ENCODE measurements at places on chromosomes 7 and 10.

GRCh38 chr7:44403775-44404174 is 78.4 kb upstream of the CAMK2B start:
- no peak for DNase-seq

GRCh38 chr10:62861507-62861906 is 45.3 kb upstream of the EGR2 start:
- no peak for DNase-seq

- peak; percentile 57 for DNase-seq
Observed at GRCh38 chr7:4681886-4682620, at the start of gene FOXK1. Gene FOXK1 (plus strand): TSS chr7:4682295. CDS start chr7:4682309, 14 bp downstream.

GRCh38 chr10:36114141-36114540 is 472.0 kb upstream of the FZD8 start:
- no peak for DNase-seq

GRCh38 chr10:34186745-34187144 is 628.4 kb downstream of the PARD3 start:
- no peak for DNase-seq

GRCh38 chr10:96440361-96441292 is 73.1 kb downstream of the TLL2 start:
- DNase-seq = no peak

DNA sequence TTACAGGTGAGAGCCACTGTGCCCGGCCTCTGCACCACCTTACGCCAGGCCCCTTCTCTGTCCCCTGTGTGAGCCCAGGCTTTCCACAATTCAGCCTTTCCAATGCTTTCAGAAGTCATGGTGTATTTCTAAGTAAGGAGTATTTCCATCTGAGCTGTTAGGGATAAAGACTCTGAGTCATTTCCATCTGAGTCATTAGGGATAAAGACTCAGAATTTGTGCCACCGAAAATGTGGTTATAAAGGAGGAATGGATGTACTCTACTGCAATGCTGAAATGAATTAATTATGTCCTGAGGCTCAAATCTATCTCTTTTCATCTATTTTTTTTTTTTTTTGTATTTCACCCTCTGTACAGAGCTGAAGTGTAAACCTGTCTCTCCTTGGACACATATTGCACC is 84.0 kb downstream of the GATA3 start:
- DNase-seq = no peak

- DNase-seq = no peak
Observed at GRCh38 chr7:14836571-14837189, 65.9 kb downstream of the DGKB start.

DNA sequence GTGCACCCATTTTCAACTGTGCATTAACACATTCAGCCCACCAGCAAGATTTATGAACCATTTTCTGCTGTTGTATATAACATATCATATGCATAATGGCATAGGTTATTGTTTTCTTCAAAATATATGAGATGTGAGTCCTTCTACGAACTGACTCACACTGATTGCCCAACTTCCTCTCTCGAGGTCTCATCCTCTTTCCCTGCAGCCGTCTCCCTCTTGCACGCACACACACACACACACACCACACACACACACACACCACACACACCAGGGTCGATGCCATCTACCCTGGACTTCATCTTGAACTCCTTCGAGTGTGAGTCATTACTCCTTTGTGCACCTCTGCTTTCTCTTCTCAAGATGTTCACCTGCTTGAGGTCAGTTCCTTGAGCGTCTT is 36.7 kb downstream of the EGFR start:
- no peak for DNase-seq

GRCh38 chr10:62196528-62196927 is 72.1 kb downstream of the RTKN2 start:
- DNase-seq = no peak

- DNase-seq = peak; percentile 59
Observed at GRCh38 chr7:99380032-99380822, 5.7 kb downstream of the ARPC1B start.

DNA sequence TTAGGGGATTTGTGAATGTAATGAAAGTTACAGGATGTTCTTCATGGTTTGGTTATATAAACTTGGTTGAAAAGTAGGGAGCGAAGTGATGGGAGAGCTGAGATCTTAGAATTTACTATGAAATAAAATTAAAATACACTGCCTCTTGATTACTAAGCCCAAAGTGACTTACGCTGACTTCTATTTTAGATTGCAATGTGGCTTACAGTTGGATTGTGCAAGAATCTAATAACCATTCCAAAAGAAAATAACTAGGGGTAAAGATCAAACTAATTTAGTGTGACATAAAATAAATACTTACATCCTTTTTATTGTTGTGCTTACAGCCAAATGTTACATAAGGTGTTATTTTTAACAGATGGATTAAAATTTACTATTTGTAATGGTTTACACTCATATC is 15.3 kb downstream of the WNT16 start:
- DNase-seq = no peak

GRCh38 chr7:113200281-113200680 is 81.9 kb upstream of the SMIM30 start:
- no peak for DNase-seq

DNA sequence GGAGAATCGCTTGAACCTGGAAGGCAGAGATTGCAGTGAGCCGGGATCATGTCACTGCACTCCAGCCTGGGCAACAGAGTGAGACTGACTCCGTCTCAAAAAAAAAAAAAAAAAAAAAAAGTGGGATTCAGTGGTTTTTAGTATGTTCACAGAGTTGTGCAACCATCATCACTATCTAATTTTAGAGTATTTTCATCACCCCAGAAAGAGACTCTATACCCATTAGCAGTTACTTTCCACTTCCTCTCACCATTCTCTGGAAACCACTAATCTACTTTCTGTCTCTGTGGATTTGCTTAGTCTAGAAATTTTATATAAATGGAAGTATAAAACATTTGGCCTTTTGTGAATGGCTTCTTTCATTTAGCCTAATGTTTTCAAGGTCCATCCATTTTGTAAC is 113.4 kb downstream of the ST7 start:
- no peak for DNase-seq

DNA sequence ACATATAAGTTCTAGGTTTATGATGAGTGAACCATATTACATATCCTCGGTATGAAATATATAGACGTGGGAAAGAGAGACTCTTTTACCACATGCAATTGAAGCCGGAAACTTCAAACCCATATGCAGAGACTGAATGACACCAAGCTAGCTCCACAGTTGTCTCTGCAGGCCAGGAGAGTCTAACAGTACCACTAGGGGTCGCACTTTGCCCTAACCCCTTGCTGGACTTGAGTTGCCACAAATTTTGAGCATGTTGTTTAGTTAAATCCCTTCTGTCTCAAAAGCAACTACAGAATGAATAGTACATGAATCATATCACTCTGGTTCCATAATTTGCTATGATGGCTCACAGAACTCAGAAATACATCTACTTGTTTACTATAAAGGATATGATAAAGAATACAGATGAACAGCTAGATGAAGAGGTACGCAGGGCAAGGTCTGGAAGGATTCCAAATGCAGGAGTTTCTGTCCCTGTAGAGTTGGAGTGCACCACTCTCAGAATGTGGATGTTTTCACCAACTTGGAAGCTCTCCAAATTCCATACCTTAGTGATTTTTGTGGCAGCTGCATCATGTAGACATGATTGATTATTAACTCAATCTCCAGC is 112.4 kb upstream of the YAE1 start:
- peak; percentile 78 for DNase-seq

GRCh38 chr7:123271856-123272255 is 72.1 kb upstream of the SLC13A1 start:
- DNase-seq = no peak

- no peak for DNase-seq
Observed at GRCh38 chr10:77081481-77081891, 556.1 kb downstream of the KCNMA1 start.

- no peak for DNase-seq
Observed at GRCh38 chr7:157357129-157358040, 20.6 kb downstream of the DNAJB6 start.

DNA sequence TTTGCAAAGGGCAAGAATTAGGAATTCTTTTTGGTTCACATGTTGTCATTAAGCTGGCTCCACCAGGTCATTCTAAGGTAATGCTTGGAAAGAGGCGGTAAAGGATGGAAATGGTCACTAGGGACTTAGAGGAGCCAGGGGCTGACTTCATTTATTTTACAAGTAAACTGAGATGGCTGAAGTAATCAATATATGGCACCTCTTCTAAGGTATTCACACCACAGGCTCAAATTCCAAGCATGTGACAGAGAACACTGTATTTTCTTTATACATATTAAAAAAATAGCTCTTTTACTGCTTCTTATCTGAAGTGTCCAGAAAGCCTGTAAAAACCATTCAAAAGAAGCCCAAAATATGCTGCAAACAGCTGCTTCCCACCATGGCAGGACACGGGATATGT is 239.0 kb downstream of the GLI3 start:
- no peak for DNase-seq

DNA sequence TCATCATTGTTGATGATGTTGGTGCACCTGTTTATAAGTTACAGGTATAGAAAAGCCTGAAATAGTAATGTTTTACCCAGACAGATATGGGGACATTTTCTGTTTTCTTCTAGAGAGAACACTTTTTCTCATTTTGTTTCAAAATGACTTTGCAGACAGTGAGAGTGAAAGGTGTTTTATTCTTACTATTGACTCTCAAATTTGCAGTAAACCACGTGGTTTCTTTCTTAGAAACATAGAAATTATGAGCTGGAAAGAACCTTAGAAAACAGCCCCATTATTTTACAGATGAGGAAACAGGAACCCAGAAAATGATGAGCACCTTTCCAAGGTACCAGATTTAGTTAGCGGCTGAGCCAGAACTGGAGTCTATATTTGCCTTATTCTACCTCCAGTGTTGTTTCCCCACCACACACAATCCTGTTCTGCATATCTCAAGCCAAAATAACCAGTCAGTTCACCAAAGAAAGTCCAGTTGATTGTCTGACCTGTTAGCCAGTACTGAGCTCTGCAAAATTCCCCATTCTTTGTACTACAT is 138.9 kb upstream of the AHR start:
- no peak for DNase-seq

DNA sequence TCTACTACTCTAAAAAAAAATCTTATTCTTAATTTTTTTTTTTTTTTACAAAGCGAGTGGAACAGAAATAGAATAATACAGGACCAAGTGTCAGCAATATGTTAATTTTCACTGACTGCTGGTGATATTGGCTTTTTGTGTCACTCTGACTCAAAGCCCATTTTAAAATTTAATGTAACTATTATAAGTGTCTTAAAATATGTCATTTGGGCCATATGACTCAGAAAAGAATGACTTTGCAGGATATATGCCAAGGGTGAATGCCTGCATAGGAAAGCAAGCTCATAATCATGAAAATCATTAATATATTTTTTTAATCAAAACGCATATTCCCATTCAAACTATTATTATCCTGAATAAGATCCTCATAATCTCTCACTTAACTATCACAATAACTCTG is 149.2 kb downstream of the GNAT3 start:
- DNase-seq = no peak

- DNase-seq = no peak
Observed at GRCh38 chr10:17250736-17251135, 22.7 kb downstream of the VIM start.

DNA sequence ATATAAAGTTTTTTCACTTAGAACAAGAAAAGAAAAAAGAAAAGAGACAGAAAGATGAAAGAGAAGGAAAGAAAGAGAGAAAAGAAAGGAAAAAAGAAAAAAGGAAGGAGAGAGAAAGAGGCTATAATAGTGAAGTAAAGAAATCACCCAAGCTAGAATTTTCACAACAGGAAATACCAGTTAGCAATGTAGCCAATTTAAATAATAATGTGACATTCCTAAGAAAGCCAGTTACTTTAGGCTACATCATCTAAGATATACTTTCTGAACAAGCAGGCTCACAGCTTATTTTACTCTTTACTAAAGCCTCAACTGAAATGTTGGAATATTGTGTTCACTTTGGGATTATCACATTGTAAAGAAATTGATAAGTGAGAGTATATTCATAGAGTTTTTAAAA is 53.6 kb downstream of the GPR37 start:
- no peak for DNase-seq

DNA sequence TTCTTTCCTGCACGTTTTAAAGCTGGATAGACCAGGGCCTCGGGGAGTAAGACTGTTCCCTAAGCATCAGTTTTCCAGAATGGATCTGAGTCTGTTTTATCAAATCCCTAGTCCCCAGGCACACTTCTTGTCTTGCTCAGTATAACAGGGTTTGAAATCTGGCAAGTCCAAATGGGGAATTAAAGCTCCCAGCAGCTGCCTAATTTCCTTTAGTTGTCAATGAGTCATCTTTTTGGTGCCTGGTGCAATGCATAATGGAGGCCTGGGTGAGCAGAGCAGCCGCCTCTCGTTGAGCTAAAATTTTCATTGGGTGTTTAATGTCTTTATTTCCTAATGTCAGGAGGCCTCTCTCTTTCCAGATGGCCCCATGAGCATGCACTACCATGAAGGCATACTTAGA is 87.9 kb downstream of the STRA8 start:
- DNase-seq = no peak

- peak; percentile 45 for DNase-seq
Observed at GRCh38 chr10:47286591-47287315, 13.2 kb upstream of the GDF10 start.

DNA sequence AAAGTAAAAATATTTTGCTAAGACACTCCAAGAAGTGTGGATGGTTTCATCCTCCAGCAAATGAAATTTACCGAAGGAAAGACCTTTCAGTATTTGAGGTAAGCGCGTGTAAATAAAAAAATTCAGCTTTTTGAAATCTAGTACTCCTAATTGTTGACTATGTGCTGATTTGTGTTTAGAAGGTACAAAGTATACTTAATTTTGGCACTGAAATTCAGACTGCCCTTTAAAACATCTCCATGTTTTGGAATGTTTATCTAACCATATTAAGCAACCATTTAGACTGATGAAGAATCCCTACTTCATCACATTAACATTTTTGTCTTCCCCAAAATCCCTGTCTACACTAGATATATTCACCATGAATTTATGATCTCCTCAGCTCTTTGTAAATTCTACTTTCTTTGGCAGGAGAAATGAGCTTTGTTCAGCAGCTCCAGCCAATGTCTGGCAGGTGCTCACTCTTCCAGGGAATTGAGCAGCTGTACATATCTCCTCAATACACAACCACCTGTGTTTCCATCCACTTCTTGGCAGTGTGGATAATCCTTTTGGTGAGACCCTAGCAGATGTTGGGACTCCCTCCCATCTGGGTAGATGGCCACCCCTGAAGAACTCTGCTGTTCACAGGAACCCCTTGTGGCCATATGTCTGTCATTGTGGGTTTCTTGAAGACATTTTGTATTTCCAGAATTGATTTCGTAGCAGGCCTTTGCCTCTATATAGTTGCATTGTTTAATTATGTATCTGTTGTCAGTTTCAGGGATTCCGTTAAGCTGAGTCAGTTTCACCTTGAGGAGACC is 129.4 kb upstream of the SAMD8 start:
- DNase-seq = no peak

- DNase-seq = no peak
Observed at GRCh38 chr7:137999496-138000080, 2.3 kb downstream of the CREB3L2 start.

- no peak for DNase-seq
Observed at GRCh38 chr7:147937428-147937827, 653.1 kb upstream of the C7orf33 start.

DNA sequence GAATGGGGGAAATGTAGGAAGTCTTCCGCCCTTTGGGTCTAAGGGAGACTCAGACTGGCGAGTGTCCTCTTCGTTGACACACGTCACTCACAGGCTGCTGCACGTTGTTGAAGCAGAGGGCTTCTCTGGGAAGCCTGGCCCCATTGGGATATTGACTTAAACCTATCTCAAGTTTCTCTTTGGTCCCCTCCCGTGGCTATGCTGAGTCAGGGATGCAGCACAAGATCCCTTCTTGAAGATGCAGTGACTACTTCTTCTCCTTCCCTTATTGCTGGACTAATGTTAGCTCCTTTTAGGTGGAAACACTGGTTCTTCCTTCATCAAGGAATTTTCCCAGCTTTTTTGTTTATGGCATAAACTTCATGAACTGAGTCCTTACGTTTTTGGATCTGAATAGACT is 89.8 kb upstream of the CCDC71L start:
- DNase-seq = no peak

Data from Jurkat, Clone E6-1 (cell line).